ENCODE measurements at places on chromosomes 7 and 10. TPM values are rescaled to one million over a fixed set of nuclear protein-coding genes. Genes with fewer than 3 reads are reported as not detected.
A peak's percentile ranks its signal among the peaks of the same experiment; 100 is the strongest.

The SLC16A12 gene
- total RNA-seq: not detected

The TRIM73 gene
- 10.6 TPM for total RNA-seq

The SHH gene
- total RNA-seq: 0.05 TPM

The OR2A14 gene
- total RNA-seq: not detected

The CALML5 gene
- not detected for total RNA-seq

The LRRD1 gene
- not detected for total RNA-seq

The AKR1B15 gene
- total RNA-seq: not detected

The CNPY1 gene
- not detected for total RNA-seq

The TMEM225B gene
- total RNA-seq: 4.3 TPM

The ECHS1 gene
- total RNA-seq: 53.1 TPM

The CHAT gene
- 0.14 TPM for total RNA-seq

The FAM25G gene
- not detected for total RNA-seq

The HECW1 gene
- total RNA-seq: not detected

- no peaks in the 10 kb centered on the region for H3K36me3 ChIP-seq
- H3K4me3 ChIP-seq: peak overlapping the region; percentile 80
- H3K27ac ChIP-seq: no peak overlapping the region
- H3K27me3 ChIP-seq: peaks cover 77% of the 10 kb centered on the region
These were observed 32.8 kb upstream of the SFTPD start for GRCh38 chr10:79981450-79982361.

- peaks cover 77% of the 10 kb centered on the region for H3K27me3 ChIP-seq
- peaks cover 49% of the 10 kb centered on the region for H3K4me1 ChIP-seq
- no peak for DNase-seq
- H3K36me3 ChIP-seq: peaks cover 5% of the 10 kb centered on the region
These were observed 385 bp downstream of the IGF2BP3 start for GRCh38 chr7:23469961-23470250.

- H3K27me3 ChIP-seq: peaks cover 10% of the 10 kb centered on the region
- H3K4me1 ChIP-seq: peaks cover 6% of the 10 kb centered on the region
- no peak overlapping the region for H3K4me3 ChIP-seq
- H3K27ac ChIP-seq: no peak overlapping the region
- no peaks in the 10 kb centered on the region for H3K36me3 ChIP-seq
- no peak for DNase-seq
These were observed 246.7 kb downstream of the KLF6 start for GRCh38 chr10:3538291-3538655.

DNA sequence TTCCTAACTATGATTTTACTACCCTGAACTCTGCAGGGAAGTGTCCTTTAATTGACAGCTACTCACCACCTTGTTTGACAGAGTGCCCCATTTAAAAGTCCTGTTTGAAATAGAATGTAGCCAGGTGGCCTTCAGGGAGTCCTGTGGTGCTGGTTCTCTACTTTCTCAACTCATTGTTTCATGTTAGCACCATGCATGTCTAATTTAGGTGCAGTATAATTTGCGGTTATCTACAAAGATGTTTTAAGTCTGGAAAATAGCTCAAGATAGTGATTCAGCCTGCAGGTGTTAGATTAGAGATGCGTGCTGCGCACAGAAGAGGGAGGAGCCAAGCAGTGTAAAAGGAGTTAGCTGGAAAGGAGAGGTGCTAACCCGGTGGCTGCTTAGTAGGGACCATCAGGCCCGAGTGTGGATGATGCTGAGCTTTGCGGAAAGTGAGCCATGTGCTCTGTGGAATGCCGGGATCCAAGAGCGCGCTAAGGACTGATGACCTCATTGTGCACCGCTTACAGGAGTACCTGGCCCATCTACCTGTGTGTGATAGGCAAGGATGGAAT, 1.2 kb downstream of the CCM2 start:
- H3K36me3 ChIP-seq: peaks cover 14% of the 10 kb centered on the region
- H3K27me3 ChIP-seq: no peaks in the 10 kb centered on the region
- peak overlapping the region; percentile 90 for H3K4me3 ChIP-seq
- peak; percentile 70 for DNase-seq

GRCh38 chr7:24477398-24478136, 95.7 kb upstream of the PALS2 start:
- no peak overlapping the region for H3K27ac ChIP-seq
- H3K4me3 ChIP-seq: no peak overlapping the region
- no peak for DNase-seq
- peaks cover 18% of the 10 kb centered on the region for H3K27me3 ChIP-seq

- no peak overlapping the region for H3K4me3 ChIP-seq
- no peak for DNase-seq
- H3K36me3 ChIP-seq: no peaks in the 10 kb centered on the region
- no peaks in the 10 kb centered on the region for H3K27me3 ChIP-seq
These were observed 88.1 kb downstream of the UNCX start for GRCh38 chr7:1320616-1321240.

GRCh38 chr7:37832194-37832593, 16.2 kb upstream of the NME8 start:
- no peaks in the 10 kb centered on the region for H3K36me3 ChIP-seq
- H3K4me1 ChIP-seq: peaks cover 13% of the 10 kb centered on the region
- no peak overlapping the region for H3K27ac ChIP-seq
- no peak overlapping the region for H3K4me3 ChIP-seq
- H3K27me3 ChIP-seq: peaks cover 12% of the 10 kb centered on the region
- peak; percentile 8 for DNase-seq

GRCh38 chr7:18768256-18768655, 272.7 kb downstream of the HDAC9 start:
- H3K36me3 ChIP-seq: no peaks in the 10 kb centered on the region
- no peaks in the 10 kb centered on the region for H3K27me3 ChIP-seq
- no peaks in the 10 kb centered on the region for H3K4me1 ChIP-seq
- no peak overlapping the region for H3K27ac ChIP-seq
- H3K4me3 ChIP-seq: no peak overlapping the region
- DNase-seq: no peak

DNA sequence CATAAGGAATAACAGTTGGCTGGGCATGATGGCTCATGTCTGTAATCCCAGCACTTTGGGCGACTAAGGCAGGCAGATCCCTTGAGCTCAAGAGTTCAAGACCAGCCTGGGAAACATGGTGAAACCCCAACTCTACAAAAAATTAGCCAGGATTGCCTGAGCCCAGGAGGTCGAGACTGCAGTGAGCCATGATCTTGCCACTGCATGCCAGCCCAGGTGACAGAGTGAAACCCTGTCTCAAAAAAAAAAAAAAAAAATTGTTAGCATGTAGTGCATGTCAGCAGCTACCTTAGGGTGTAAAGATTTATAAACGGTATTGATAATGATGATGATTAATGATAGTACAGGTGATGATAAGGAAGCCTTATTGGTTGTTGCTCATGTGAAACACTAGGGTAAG, 331.2 kb upstream of the FZD1 start:
- H3K27me3 ChIP-seq: no peaks in the 10 kb centered on the region
- no peak for DNase-seq
- H3K4me1 ChIP-seq: no peaks in the 10 kb centered on the region
- no peak overlapping the region for H3K27ac ChIP-seq

GRCh38 chr7:127392566-127393367, at the start of gene ZNF800:
ZNF800 (minus strand) TSS chr7:127392708; CDS start chr7:127391557, 1,151 bp downstream.
- H3K4me1 ChIP-seq: peaks cover 66% of the 10 kb centered on the region
- DNase-seq: peak; percentile 92
- no peaks in the 10 kb centered on the region for H3K27me3 ChIP-seq
- peak within 1 kb of the TSS; percentile 96 for H3K27ac ChIP-seq

GRCh38 chr7:101216001-101216859, 1.2 kb downstream of the PLOD3 start:
- peaks cover 34% of the 10 kb centered on the region for H3K4me1 ChIP-seq
- no peak overlapping the region for H3K27ac ChIP-seq
- no peak for DNase-seq
- no peaks in the 10 kb centered on the region for H3K36me3 ChIP-seq
- no peaks in the 10 kb centered on the region for H3K27me3 ChIP-seq
- peak overlapping the region; percentile 99 for H3K4me3 ChIP-seq

GRCh38 chr7:90532231-90532929, 62.9 kb downstream of the PTTG1IP2 start:
- no peaks in the 10 kb centered on the region for H3K27me3 ChIP-seq
- no peaks in the 10 kb centered on the region for H3K4me1 ChIP-seq
- no peaks in the 10 kb centered on the region for H3K36me3 ChIP-seq
- H3K27ac ChIP-seq: no peak overlapping the region
- no peak for DNase-seq

DNA sequence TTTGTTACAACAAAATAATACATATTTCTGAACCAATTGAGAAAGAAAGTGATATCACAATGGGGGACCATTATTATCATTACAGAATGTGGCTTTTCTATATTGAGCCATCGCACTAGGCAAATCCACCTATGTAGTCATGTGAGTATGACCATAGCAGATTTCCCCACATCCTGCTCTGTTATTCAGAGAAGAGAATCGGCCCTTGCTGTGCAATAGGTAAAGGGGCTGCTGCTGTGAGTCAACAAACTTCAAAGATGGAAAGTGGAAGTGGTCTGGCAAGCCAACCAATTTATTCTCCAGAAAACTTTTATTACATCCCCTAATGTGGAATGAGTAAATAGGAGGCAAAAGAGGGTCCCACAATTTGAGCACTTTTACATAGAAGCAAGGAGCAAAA, 573.4 kb downstream of the ETV1 start:
- H3K27me3 ChIP-seq: no peaks in the 10 kb centered on the region
- H3K27ac ChIP-seq: no peak overlapping the region
- H3K4me3 ChIP-seq: no peak overlapping the region
- no peak for DNase-seq
- H3K4me1 ChIP-seq: no peaks in the 10 kb centered on the region
- H3K36me3 ChIP-seq: peaks cover 2% of the 10 kb centered on the region

- no peaks in the 10 kb centered on the region for H3K36me3 ChIP-seq
- peak overlapping the region; percentile 85 for H3K27ac ChIP-seq
- peaks cover 45% of the 10 kb centered on the region for H3K4me1 ChIP-seq
These were observed 22.4 kb downstream of the GBF1 start for GRCh38 chr10:102267748-102268147.

DNA sequence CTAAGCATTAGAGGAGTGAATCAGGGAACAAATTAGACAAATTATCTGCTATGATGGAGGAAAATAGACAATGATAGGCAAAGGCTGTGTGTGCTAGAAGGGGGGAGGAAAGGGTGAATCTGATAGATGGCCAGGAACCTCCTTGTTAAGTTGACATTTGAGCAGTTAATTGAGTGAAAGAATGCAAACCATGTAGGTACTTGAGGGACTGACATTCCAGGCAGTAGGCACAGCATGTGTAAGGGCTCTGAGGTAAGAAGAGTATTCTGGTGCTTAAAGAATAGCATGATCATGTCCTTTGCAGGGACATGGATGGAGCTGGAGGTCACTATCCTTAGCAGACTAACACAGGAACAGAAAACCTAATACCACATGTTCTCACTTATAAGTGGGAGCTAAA, 48.6 kb upstream of the TES start:
- H3K27me3 ChIP-seq: peaks cover 14% of the 10 kb centered on the region
- H3K36me3 ChIP-seq: no peaks in the 10 kb centered on the region
- H3K4me1 ChIP-seq: peaks cover 9% of the 10 kb centered on the region
- DNase-seq: no peak
- no peak overlapping the region for H3K4me3 ChIP-seq

DNA sequence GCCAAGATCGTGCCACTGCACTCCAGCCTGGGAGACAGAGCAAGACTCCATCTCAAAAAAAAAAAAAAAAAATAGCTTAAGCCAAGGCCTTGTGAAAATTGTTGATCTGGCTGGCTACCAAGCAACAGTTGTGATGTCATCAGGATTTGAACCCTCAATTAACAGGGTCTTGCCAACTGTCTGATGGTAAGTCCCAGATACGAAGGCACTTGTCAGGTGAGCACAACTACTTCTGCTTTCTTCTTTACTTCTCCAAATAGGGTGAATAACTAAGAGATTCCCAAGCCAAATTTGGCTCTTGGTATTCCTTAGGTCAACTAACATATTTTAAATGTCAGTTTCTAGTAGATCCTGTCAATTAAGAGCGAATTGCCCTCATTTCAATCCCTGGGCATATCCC, 47.4 kb downstream of the ANKRD61 start:
- H3K27me3 ChIP-seq: no peaks in the 10 kb centered on the region
- H3K27ac ChIP-seq: no peak overlapping the region
- H3K4me3 ChIP-seq: no peak overlapping the region
- DNase-seq: no peak
- peaks cover 6% of the 10 kb centered on the region for H3K4me1 ChIP-seq

GRCh38 chr10:128263891-128264688, 137.9 kb upstream of the MKI67 start:
- no peaks in the 10 kb centered on the region for H3K4me1 ChIP-seq
- H3K27ac ChIP-seq: no peak overlapping the region
- DNase-seq: peak; percentile 56

- H3K27ac ChIP-seq: peak overlapping the region; percentile 31
- peaks cover 8% of the 10 kb centered on the region for H3K27me3 ChIP-seq
- H3K4me3 ChIP-seq: peak overlapping the region; percentile 39
- H3K36me3 ChIP-seq: no peaks in the 10 kb centered on the region
These were observed 133.0 kb upstream of the ZNF32 start for GRCh38 chr10:43781480-43782361.

DNA sequence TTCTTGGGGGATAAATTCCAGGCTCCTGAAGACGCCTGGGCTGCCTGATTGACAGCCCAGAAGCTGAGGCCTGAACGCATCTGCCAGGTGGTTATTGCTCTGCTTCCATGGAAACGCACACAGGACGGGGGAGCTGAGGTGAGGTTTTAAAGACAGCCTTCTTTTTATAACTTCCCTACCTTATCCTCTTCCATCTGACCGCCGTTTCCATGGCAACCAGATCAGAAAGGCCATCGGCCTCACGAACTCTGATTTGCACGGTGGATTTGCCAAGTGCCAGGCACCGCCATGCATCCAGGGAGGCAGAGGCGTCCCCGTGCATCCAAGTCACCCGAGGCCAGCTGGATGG, 260.9 kb downstream of the ADARB2 start:
- no peaks in the 10 kb centered on the region for H3K36me3 ChIP-seq
- H3K27me3 ChIP-seq: peaks cover 15% of the 10 kb centered on the region
- DNase-seq: no peak
- H3K4me1 ChIP-seq: no peaks in the 10 kb centered on the region
